ENCODE measurements at places on chromosomes 7 and 10. TPM values are rescaled to one million over a fixed set of nuclear protein-coding genes. Genes with fewer than 3 reads are reported as not detected.

NKX2-3 gene
- total RNA-seq, result not detected

C10orf143 gene
- 6.1 TPM for total RNA-seq

- DNase-seq, result no peak
Measured at GRCh38 chr7:80770675-80771081, 132.2 kb downstream of the CD36 start.

- DNase-seq, result no peak
Measured at GRCh38 chr10:100008142-100008522, 1.6 kb downstream of the DNMBP start.

ITGB8 gene
- total RNA-seq, result not detected

DNA sequence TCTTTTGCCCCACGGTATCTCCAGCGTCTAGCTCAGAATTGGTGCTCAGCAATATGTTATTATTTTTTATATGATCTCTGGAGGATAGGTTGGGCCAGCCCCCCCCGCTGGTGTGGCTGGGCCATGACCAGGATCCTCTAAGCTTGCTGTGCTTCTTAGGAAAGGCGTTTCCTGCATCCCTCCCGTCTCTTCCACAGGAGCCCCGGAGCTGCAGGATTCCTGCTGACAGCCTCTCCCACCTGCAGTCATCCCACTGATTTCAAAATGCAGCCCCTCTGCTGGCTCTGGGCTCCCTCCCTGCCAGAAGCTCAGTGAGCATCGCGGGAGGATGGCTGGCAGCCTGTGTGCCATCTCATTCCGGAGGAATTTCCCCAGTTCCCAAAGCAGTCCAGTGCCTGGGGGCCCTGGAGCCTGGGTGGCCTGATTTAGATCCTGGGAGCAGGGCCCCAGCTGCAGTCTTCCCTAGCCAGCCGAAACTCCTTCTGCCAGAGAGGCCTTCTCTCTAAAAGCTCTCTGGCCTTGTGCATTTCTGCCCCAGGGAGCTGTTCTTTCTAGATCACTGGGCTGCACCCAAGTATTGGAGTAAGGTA is 21.8 kb upstream of the GOLGA7B start:
- DNase-seq, result no peak

SSC4D gene
- not detected for total RNA-seq

DNA sequence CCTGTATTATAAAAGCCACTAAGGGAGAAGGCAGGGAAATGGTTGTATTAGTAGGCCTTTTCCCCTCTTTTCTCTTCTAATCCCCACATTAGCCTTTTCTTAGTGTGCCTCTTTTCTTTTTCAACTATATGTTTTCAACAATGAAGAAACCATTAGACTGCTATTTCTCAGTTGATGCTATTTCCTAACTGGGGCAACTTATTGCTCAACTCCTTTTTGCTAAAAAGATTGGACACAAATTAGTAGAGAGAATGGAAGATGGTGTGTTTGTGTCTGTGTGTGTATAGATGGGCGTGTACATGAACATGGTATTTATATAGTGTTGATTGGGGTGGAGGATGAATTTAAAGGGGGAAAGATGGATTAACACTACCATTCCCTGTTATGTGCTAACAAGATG is 28.4 kb downstream of the TBC1D12 start:
- DNase-seq, result no peak

CALHM1 gene
- total RNA-seq, result 0.18 TPM

- no peak for DNase-seq
Measured at GRCh38 chr7:105678811-105679495, 97.7 kb upstream of the EFCAB10 start.

LSM8 gene
- total RNA-seq, result 92.6 TPM

GRCh38 chr7:46534664-46535588 is 613.9 kb upstream of the IGFBP3 start:
- DNase-seq, result no peak

- DNase-seq, result no peak
Measured at GRCh38 chr7:158318511-158318913, 269.1 kb downstream of the PTPRN2 start.

MGMT gene
- 24.2 TPM for total RNA-seq

DNA sequence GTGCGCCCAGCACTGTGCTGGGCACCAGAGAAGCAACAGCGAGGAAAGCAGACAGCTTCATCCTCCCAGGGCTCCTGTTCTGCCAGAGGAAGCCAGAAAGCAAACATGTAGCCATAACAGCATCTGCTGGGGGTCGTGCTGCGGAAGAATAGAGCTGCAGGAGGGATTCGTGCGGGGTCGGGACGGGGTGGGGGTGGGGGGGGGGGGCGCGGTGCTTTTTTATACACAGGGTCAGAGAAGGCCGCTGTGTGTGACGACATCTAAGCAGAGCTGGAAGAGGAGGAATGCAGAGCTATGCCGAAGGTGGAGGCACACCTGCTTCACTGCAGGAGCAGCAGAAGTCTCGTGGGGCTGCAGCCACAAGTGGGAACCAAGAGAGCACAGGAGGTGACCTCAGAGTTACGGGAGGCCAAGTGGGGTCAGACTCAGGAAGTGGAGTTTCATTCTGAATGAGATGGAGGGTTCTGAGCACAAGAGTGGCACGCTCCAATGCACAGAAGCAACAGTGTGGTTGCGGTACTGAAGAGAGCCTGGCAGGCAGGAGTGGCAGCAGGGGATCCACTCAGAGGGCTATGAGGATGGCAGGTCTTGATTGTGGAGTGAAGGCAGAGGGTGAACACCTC is 11.1 kb downstream of the PKD1L1 start:
- peak; percentile 83 for DNase-seq

CLRN3 gene
- total RNA-seq, result not detected

- no peak for DNase-seq
Measured at GRCh38 chr10:81876253-81877077, 1.5 kb downstream of the NRG3 start.

- no peak for DNase-seq
Measured at GRCh38 chr10:52064084-52064845, 249.8 kb upstream of the DKK1 start.

SUPV3L1 gene
- total RNA-seq, result 47.9 TPM

GRCh38 chr7:418636-419280 is 100.9 kb downstream of the PDGFA start:
- DNase-seq, result no peak

GRCh38 chr10:92571649-92572048 is 2.2 kb downstream of the IDE start:
- DNase-seq, result no peak

- DNase-seq, result no peak
Measured at GRCh38 chr10:76026905-76027304, 595.5 kb downstream of the LRMDA start.
